Stimulated activated CD4-positive, alpha-beta T cell treated with anti-CD3 and anti-CD28 coated beads, Interleukin-1b, Interleukin-23, amount 100 ng/mL, for 48 hours (primary cell): ENCODE measurements at places on chromosomes 1 and 21.

- DNase-seq = no peak
These were observed 145.0 kb upstream of the DUSP10 start for GRCh38 chr1:221886743-221887414.

DNA sequence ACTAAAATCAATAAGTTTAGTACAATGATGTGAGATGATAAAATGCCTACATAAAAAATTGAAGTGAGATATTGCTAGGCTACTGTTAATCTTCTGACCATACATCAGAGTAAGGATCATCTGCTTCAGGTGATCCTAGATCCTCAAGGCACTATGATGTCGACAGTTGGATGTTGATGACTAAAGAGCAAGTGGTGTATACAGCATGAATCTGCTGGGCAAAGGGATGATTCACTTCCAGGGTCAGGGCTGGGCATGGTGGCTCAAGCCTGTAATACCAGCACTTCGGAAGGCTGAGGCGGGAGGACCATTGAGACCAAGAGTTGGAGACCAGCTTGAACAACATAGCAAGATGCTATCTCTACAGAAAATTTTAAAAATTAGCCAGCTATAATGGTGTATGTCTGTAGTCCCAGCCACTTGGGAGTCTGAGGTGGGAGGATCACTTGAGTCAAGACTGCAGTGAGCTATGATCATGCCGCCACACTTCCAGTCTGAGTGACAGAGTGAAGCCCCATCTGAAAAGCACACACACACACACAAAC lies 24.6 kb downstream of the NUF2 start:
- DNase-seq = no peak

- DNase-seq = no peak
These were observed 43.8 kb downstream of the CCN1 start for GRCh38 chr1:85624361-85624760.

- no peak for DNase-seq
These were observed 214.3 kb downstream of the PTPRU start for GRCh38 chr1:29450591-29450990.

- no peak for DNase-seq
These were observed 8.5 kb upstream of the FYB2 start for GRCh38 chr1:56827711-56828110.

DNA sequence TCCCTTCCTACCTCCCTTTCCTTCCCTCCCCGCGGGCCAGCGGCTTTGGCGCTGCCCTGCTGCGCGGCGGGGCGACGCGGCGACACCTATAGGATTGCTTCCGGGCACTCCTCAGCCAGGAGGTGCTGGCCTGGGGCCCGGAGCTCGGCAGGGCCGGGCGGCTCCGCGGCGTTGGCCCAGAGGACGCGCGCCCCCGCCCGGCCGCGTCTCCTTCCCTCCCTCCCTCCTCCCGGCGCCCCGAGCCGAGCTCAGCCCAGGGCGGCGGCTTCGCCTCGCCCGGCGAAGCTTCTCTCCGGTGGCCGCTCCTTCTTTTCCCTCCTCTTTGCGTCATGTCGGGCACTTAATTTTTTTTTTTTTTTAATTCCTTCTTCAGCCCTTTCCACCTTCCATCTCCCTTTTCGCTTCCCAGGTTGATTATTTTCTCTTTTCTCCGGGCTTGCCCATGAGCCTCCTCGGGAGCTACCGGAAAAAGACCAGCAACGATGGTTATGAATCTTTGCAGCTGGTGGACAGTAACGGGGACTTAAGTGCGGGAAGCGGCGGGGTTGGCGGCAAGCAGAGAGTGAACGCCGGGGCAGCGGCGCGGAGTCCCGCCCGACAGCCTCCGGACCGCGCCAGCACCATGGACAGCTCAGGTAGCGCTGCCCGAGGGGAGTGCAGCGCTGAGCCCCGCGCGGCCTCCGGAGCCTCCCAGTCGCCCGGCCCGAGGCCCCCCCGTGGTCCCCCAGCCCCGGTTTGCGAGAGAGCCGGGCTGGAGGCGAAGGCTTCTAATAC lies at the start of gene DNAJC6:
DNAJC6 (plus strand) TSS at position 240 of the 774 bp plus-strand sequence; CDS start at position 443, 203 bp downstream.
- peak; percentile 40 for DNase-seq

DNA sequence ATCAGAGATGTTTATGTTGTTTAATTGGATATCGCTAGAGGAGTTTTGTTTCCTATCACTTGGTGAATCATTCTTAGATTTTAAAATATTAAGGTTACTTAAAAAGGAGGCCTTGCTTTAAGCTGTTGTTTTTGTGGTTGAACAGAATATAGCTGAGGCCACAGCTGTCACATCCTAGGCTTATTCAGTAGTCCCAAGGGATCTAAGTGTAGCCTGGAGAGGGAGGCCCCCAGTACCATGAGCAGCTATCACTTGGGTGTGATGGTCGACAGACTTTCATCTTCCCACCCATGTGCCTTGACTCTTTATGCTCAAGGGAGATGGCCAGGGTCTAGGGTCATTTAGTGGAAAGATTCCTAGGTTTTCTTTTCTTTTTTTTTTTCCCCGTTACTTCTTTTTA lies 278.7 kb downstream of the HHAT start:
- no peak for DNase-seq
